ENCODE measurements at places on chromosomes 4 and X.

DNA sequence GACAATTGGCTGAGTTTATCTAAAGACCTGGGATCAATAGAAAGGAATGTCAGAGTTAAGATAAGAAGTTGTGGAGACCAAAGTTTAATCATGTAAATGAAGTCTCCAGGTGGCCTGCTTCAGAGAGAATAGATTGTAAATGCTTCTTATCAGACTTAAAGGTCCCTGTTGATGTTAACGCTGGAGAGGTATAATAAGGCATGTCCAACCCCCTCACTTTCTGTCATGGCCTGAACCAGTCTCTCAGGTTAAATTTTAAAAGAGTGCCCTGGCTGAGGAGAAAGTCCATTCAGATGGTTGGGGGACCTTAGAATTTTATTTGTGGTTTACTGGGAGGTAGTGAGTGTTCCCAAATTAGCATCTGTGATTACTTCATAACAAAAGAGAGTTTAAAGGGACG, 86.7 kb downstream of the AKAP4 start:
- no peak for DNase-seq

GRCh38 chr4:33316578-33316977, 2596.4 kb downstream of the PCDH7 start:
- DNase-seq: no peak

- DNase-seq: no peak
Observed at GRCh38 chr4:48139691-48140090, 5.6 kb upstream of the TXK start.

DNA sequence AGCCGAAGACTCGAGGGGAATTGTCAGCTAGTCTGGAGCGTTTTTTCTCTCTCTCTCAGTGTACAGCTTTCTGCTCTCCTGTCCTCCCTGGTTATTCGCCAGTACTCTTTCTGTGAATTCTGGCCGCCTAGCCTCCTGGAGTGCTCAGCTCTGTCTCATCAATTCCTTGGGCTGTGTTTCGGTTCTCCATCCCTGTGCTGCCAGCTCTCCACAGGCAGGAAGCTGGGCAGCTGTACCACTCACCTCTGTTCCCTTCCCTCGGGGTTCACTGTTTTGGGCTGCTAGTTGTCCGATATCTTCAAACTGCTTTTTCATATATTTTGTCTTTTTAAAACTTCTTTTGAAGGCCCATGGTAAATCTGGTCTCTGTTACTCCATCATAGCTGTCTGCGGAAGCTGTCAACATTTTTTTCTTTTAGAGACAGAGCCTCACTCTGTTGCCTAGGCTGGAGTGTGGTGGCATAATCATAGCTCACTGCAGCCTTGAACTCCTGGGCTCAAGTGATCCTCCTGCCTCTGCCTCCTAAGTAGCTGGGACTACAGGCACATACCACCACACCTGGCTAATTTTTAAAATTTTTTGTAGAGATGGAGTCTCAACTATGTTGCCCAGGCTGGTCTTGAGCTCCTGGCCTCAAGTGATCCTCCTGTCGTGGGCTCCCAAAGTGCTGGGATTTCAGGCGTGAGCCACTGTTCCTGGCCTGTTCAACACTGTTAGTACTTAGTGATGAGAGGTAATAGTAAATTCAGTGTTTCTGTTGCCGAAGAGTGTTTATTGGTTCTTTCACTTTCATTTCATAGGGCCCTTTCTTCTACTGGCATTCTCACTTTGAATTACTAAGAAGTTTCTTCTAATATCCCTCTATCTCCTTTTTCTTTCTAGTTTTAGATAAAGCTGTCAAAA, 18.6 kb downstream of the ZCCHC4 start:
- DNase-seq: no peak

DNA sequence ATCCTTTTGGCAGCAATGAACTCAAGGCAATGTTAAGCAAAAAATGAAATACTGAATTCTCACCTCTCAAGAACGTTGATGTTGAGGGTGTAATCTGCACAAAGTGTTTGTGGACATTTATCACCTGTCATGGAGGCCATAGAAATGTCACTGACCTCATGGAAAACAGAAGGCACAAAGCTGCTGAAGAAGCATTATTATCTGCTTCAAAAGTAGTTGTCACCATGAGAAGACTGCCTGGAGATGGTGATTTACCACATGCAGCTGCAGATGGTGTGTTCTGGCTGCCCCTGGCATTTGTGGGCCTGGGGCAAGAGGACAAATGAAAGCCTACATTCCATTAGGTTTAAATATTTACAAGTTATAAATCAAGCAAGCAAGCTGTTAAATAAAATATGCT, 116.8 kb upstream of the RPS6KA3 start:
- DNase-seq: no peak

GRCh38 chrX:68249903-68250302, 183.4 kb downstream of the OPHN1 start:
- DNase-seq: no peak

DNA sequence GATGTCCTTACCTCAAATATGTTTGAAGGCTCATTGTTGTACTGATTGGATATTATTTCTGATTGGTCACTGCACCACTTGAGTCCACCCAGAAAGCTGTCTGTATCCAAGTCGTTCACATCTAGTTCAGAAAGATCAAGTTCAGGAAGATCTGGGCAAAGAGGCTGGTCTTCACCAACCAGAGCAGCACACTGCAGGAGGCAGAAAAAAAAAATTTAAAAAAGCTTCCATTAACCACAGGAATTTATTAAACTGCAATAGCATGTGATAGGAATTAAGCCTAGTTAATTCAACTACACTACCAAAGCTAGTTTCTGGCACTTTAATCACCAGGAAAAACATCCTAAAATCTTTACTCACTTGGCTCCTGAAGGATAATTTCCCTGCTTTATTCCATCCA, 5.1 kb downstream of the PPARGC1A start:
- DNase-seq: no peak

GRCh38 chr4:1898681-1899080, 27.5 kb downstream of the NSD2 start:
- DNase-seq: no peak

DNA sequence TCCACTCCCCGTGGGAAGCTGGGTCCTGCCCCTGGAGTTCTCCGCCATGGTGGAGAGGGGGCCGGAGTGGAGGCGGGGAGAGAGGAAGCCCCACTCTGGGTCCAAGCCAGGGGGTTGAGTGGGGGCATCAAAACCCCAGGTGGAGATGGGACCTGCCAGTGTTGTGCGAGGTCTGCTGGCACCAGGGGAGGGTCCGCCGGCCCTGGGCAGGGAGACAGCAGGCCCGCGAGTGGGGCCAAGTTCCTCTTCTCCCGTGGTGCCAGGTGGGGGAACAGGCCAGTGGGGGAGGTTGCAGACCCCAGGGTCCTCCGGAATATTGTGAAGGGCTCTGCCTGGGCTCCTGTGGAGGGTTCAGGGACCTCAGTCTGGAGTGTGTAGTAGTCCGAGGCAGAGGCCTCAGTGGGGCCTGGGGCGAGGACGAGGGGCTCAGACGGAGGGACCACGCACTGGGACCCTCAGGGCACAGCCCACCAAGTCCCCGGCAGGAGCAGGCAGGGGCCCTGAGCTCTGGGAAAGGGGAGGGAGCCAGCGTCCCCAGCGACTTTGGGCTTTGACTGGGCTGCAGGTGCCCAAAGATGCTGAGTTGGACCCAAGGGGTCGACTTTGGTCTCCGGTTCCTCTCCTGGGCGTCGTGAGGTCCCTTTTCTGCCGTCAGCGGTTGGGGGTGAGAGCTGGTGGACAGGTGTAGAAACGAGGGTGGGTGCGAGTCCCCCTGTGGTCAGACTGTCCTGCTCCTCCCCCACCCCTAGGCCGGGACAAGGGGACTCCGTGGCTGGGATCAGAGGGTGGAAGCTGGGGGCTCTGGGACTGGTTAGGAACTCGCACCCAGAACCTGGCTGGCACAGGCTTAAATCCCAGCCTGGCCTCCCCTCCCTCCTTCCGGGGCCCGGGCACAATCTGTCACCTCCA, 43.8 kb upstream of the NKX1-1 start:
- DNase-seq: no peak

DNA sequence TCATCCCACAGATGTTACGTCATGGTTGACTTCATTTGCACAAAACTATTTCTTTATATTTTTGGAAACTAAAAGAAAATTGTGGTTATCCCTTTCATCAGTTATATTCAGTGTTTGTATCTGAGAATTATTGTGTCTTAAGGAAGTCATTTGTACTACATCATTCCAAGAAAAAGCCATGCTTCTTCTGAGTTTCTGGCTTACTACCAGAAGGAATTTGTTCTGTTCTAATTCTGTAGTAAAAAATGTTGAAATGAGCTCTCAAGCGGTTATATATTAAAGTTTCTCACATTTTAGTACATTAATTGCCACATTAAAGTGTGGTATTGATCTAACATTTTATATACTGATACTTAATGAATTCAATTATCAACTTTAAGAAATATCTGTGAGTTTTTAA, 1844.5 kb downstream of the PCDH7 start:
- no peak for DNase-seq

- DNase-seq: no peak
Observed at GRCh38 chr4:123120473-123120872, 198.1 kb upstream of the NUDT6 start.

GRCh38 chr4:22099896-22100295, 151.3 kb upstream of the KCNIP4 start:
- DNase-seq: no peak

- no peak for DNase-seq
Observed at GRCh38 chr4:170122252-170122651, 32.5 kb upstream of the AADAT start.

GRCh38 chr4:40995850-40996249, 218.5 kb downstream of the APBB2 start:
- DNase-seq: no peak

- no peak for DNase-seq
Observed at GRCh38 chr4:39825741-39826231, 127.8 kb downstream of the UBE2K start.

DNA sequence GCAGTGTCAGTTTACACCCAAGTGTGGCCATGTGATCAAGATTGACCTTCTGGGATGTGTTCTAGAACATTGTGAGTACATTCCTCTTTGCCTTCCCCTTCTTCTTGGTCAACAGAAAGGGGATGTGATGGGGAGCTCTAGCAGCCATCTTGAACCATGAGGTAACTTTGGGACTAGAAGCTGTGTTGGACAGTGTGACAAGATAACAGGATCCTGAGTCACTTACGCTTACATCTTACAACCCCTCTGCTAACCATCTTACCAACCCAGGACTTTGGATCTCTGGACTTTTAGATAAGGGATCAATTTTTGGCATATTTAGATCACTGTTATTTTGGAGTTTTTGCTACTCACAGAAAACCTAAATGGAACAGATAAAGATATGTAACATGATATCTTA, 625.6 kb downstream of the BCOR start:
- no peak for DNase-seq

- DNase-seq: peak; percentile 51
Observed at GRCh38 chr4:128528793-128529553, 241.4 kb upstream of the PGRMC2 start.

DNA sequence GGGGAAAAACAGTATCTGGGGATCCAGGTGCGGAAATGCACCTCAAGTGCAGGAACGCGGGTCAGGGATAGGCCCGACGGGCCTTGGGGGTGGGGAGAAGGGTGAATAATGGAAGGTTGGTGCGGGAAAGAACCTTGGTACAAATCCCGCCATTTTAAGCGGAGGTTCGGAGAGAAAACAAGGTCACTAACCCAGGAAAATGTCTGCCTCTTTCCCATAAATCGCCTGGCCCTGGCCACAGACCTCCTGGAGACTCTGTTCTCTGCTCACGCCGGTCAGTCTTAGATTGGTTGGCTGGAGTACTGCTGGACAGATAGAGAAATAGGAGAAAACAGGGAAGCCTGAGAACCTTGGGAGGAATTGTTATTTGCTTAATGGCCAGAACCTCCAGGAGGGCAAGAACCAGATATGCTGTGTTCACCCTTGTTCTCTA, 897 bp upstream of the FBXL5 start:
- DNase-seq: peak; percentile 71

DNA sequence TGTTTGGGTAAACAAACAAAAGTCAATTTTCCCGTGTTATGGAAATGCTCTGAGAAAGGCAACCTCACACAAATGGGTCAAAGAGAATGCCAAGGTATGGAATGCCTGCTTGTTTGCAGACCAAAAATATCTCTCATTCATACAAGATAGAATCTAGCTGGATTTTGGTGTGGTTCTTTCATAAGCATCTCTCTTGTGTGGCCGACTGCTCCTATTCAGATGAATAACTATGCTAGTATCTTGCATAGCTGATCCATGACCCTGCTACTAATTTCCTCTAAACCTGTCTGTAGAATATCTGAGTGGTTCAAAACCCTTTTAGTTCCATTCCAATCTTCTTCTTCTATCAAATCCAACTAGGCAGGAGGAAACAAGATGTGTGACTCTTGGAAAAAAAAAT, 28.2 kb upstream of the SORBS2 start:
- DNase-seq: no peak

All from G401 (cell line).